Stimulated activated effector memory CD8-positive, alpha-beta T cell treated with anti-CD3 and anti-CD28 coated beads, Interleukin-12 subunit alpha, Interleukin-12 subunit beta, amount 100 ng/mL, for 72 hours (primary cell): ENCODE measurements at places on chromosomes 1 and 21.

GRCh38 chr1:62435231-62436038, 1.4 kb upstream of the USP1 start:
- DNase-seq: no peak

DNA sequence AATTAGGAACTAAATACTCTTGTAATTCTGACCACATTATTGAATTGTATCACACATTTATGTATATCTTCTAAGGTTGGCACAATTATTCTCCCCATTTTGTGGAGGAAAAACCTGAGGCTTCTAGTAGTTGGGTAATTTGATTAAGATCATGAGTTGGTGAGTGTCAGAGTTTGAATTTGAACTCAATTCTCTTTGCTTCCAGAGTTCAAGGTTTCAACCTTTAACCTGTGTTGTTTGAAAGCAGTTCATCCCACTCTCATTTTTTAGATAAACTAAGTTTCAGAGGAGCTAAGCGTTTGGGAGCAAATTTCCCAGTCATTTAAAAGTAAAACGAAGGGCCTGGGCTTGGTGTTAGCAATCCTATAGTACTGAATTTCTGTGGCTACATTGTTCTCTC, 293.4 kb downstream of the ADGRL2 start:
- DNase-seq: no peak

DNA sequence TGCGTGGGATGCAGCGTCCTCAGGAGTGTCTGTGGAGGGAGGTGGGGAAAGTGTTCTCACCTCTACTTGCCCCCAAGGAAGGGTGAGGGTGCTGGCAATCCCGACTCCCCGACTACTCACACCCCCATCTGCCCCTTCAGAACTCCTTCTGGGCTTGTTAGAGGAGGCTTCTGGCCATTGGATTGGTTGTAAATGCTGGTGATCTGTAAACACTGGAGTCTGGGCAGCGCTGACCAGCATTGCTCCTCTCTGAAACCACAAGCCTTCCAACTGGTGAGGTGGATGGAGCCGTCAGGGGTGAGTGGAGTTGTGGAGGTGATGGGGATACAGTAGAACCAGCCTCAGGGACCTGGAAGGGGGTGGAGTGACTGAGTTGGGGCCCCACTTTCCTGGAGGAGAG, 59.3 kb downstream of the NKAIN1 start:
- DNase-seq: no peak

DNA sequence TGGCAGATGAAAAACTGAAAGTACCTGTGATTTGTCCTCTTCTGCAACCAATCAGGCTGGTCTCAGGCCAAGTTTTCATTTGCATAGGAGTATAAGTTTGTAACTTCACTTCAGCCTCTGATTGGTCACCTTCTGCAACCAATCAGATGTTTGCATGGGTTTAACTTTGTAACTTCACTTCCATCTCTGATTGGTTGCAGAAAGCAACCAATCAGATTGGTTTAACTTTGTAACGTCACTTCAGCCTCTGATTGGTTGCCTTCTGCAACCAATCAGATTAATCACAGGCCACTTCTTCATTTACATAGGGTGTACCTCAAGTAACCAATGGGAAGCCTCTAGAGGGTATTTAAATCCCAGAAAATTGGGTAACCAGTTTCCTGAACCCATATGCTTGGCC, 18.9 kb upstream of the TUT4 start:
- DNase-seq: no peak

- DNase-seq: no peak
These were observed 182.9 kb downstream of the BACH1 start for GRCh38 chr21:29481641-29482040.

GRCh38 chr1:234956821-234957329, 171.8 kb downstream of the TOMM20 start:
- DNase-seq: no peak
